ENCODE measurements at places on chromosomes 3 and 15.

- no peak for DNase-seq
Measured at GRCh38 chr3:20836801-20837200, 650.8 kb upstream of the SGO1 start.

DNA sequence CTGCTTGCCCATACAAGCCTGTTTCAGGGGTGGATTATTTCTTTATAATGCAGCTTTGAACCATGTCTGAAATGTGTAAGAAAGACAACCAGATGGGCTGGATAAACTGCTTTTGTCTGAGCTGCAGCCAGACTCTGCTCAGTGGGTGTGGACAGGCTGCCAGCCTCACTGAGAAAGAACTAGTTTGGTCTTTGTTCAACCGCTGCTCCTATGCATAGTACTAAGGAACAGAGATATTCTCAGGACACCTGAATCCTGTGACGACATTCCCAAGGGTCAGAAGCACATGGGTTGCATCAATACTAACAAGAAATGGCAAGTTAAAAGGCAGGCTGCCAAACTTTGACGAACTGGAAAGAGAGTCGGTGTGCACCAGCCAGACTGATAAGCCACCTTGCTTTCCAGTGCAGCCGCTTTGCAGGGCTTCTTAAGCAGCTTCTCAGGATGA lies 57.2 kb downstream of the PLD1 start:
- no peak for DNase-seq

GRCh38 chr15:38086611-38087010 lies 152.2 kb downstream of the TMCO5A start:
- no peak for DNase-seq

GRCh38 chr3:49406571-49407565 lies 4.9 kb downstream of the RHOA start:
- DNase-seq = no peak

DNA sequence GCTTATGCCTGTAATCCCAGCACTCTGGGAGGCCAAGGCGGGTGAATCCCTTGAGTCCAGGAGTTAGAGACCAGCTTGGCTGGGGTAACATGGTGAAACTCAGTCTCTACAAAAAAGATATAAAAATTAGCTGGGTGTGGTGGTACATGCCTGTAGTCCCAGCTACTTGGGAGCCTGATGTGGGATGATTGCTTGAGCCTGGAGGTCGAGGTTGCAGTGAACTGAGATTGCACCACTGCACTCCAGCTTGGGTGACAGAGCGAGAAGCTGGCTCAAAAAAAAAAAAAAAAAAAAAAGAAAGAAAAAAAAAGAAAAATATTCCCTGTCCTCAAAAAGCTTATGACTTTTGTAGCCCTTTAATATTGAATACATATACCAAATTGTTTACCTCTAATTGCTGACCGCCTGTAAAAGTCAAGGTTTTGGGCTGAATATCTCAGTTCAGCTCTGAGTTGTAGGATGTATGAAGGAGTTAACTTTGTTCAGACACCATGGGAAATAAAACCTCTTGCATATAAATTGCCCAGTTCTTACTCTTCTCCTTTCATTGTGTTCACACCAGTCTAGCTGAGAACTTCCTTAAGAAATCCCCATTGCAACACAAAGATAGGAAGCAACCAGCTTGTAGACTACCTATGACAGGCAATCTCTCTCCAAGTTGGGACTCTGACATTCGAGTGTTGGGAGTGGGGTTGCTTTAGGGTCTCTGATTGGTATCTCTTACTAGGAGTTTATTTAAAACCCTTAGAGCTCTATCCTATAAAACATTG lies 97.6 kb upstream of the RASGRP1 start:
- DNase-seq = no peak

- no peak for DNase-seq
Measured at GRCh38 chr3:171553086-171553485, 92.9 kb upstream of the TNIK start.
